Glomerular endothelial cell (primary cell): ENCODE measurements at places on chromosomes 7 and 10. TPM values are rescaled to one million over a fixed set of nuclear protein-coding genes. Genes with fewer than 3 reads are reported as not detected.

DNA sequence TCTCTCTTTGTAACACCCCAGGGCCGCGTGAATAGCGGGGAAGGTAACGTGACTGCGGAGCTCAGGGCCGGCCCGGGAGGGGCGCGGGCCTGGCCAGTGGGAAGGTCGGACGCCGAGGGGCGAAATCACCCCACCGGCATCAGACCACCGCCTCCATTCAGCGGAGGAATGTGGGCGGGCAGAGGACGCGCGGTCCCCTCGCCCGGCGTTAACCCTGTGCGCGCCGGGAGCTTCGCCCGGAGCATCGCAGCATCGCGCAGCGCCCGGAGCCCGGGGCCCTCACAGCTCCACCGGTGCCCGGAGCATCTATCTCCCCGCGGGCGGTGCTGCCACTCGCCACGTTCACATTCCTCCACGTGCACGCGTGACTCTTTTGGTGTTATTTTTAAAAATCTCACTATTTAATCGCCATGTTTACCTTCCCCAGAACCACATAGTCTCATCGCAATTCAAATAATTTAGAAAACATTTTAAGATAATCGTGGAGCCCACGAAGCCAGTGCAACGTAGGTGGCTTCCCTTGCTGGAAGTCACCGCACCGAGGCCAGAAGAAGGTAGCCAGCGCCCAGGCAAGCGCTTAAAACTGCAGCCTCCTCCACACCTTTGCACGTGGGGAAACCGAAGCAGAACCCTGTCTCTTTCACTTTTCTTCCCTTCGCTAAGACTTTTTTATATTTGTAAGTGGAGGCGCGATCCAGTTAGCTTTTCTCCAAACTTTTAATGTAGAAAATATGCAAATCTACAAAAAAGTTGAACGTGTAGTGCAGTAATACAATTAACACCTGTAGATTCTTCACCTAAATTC, 21.8 kb downstream of the FGFBP3 start:
- DNase-seq: no peak

- DNase-seq: no peak
Measured at GRCh38 chr10:118213436-118213835, 128.7 kb downstream of the FAM204A start.

DNA sequence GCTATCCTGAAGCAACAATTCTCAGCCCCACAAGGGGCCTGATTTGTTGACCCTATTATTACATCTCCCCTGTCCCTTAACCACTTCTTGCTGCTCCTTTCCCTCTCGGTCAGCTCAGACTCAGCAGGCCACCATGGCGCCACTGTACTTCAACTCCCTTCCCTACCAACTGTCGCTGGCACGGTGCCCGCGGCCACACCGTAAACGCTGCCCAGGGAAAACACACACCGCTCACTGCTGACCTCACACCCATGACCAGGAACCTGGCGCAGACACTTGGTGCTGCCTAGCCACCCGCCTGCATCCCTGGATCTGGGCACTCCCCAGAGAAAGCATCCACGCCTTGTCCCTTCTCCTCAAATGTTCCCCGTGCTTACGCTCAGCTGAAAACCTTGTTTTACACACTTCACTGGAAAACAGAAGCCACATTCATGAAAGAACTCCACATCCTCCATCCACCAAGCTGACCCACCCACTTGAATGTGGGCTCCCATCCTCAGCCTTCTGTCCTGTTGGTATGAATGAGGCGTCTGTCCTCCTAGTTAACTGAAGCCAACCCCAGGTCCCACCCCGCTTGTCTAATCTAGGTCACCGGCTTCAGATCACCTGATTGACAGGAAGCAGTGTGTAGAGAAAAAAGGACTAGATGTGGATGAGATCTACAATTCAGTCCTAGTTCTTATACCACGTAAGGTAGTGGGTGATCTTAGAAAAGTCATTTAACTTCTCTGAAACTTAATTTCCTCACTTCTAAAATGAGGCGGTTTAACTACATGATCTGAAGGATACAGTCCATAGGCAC, 28.5 kb upstream of the CRYGN start:
- DNase-seq: no peak

- no peak for DNase-seq
Measured at GRCh38 chr10:48506147-48506917, 98.5 kb downstream of the ARHGAP22 start.

GRCh38 chr10:93773120-93773519, 15.4 kb downstream of the LGI1 start:
- DNase-seq: no peak

GRCh38 chr10:5751601-5752253, 61.5 kb downstream of the GDI2 start:
- no peak for DNase-seq

- DNase-seq: no peak
Measured at GRCh38 chr10:5951167-5951711, 26.1 kb downstream of the IL15RA start.

OPALIN gene
- total RNA-seq: not detected in 2 replicates

CYP2C19 gene
- total RNA-seq: not detected in 2 replicates

DNA sequence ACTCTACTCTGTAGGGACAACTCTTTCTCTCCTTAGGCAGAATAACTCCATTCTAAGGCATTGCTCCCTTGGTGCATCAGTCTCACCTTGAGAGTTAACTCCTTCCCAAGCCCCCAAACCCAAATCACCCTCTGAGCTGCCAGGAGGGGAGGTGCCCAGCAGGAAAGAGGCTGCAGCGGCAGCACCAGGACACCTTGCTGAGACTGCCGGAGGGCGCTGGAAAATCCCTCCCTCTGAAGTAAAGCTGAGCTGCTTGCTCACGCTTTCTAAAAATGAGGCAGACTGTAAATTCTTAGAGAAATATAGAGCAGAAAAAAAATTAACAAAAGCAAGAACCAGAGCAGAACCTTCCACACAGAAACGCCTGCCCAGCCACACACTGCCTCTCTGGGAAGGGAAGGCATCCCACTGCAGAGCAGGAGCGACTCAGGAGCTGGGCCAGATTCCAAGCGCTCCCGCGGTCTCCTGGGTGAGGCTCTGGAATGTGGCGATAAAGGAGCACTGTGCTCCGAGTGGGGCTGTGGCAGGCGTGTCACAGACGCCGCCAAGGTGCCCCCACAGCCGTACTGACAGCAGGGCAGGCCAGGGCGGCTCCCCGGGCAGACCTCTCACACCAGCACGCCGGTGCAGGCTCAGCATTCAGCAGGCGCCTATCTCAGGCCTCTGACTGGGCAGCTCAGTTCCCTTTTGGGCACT, 202.1 kb downstream of the TNS3 start:
- DNase-seq: no peak

GRCh38 chr7:87216701-87217508, 2.6 kb downstream of the TMEM243 start:
- DNase-seq: no peak

- no peak for DNase-seq
Measured at GRCh38 chr7:2515424-2516193, 4.0 kb upstream of the LFNG start.
